Activated CD4-positive, alpha-beta T cell treated with anti-CD3 and anti-CD28 coated beads, Interleukin-2, amount 50 U/mL, for 16 hours (primary cell): ENCODE measurements at places on chromosomes 3 and 15.
A peak's percentile ranks its signal among the peaks of the same experiment; 100 is the strongest.

DNA sequence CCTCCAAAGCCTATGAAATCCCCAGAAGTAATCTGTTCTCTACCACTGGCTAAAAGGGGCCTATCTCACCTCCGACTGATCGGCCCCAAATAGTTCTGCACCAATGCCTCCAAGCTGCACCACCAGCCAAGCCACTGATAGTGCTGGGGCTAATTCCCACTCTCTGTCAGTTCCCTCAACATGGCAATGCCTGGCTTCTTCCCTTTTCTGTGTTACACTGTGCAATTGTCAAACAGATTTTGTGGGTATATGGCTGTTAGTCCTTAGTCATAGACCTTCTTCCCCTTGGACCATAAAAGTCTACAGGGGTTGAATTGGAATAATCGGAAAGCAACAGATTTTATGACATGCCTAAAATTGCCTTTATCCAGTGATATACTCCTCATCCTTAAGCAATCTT is 9.3 kb upstream of the UBE2E2 start:
- no peak for DNase-seq

DNA sequence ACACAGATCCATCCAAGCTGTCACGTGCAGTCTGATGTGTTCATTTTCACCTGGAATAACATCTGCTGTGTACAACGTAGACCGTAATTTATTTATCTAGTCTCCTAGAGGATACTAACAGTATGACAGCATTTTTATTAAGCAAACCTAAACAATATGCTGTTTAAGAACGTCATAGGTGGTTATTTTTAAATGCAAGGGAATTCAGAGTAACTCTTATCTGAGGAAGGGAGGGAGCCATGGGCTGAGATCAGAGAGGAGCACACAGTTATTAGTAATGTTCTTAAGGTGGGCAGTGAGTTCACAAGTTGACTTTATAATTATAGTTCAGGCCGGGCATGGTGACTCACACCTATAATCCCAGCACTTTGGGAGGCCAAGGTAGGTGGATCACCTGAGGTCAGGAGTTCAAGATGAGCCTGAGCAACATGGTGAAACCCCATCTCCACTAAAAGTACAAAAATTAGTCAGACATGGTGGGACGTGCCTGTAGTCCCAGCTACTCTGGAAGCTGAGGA is 193.6 kb downstream of the UACA start:
- no peak for DNase-seq

- peak; percentile 54 for DNase-seq
These were observed 67.6 kb upstream of the ARHGEF3 start for GRCh38 chr3:56869157-56869889.

- no peak for DNase-seq
These were observed 13.2 kb downstream of the NR1I2 start for GRCh38 chr3:119794971-119795612.

DNA sequence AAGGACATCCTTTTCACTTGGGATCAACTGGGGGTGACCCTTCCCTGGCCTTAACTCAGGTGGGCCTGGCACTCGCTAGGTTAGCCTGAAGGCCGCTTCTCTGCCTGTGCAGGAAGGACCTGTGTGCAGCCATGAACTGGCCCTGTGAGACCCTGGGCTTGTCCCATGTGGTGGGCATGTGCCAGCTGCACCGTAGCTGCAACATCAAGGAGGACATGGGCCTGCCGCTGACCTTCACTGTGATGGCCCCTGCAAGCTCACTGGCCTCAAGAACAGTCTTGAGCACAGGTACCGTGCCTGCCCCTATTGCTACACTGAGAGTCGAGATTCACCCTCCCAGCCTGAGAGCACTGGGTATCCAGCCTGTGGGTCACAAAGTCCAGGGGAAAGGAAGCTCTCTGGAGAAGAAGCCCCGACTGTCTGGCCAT is 43.0 kb downstream of the SAXO2 start:
- DNase-seq: no peak

GRCh38 chr3:17491601-17492000 is 250.8 kb downstream of the TBC1D5 start:
- DNase-seq: no peak

- DNase-seq: no peak
These were observed 12.4 kb downstream of the CD276 start for GRCh38 chr15:73696641-73697001.

DNA sequence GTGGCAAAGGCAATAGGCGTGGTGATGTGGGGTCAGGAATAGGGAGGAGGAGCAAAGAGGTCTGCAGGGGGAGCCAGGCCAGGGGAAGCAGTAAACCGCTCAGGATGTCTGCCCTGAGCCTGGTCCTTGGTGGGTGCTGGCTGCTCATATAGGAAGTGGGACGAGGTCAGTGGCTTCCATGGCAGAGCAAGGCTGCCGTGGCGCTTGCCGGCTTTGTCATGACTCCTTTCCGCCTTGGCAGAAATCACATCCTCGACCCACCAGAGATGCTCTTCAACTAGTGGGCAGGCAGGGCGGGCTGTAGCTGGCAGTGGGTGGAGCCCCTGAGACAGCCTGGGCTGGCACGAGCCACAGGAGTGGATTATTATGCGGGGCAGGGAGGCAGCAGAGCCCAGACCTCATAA is 13.1 kb upstream of the SKOR1 start:
- no peak for DNase-seq

DNA sequence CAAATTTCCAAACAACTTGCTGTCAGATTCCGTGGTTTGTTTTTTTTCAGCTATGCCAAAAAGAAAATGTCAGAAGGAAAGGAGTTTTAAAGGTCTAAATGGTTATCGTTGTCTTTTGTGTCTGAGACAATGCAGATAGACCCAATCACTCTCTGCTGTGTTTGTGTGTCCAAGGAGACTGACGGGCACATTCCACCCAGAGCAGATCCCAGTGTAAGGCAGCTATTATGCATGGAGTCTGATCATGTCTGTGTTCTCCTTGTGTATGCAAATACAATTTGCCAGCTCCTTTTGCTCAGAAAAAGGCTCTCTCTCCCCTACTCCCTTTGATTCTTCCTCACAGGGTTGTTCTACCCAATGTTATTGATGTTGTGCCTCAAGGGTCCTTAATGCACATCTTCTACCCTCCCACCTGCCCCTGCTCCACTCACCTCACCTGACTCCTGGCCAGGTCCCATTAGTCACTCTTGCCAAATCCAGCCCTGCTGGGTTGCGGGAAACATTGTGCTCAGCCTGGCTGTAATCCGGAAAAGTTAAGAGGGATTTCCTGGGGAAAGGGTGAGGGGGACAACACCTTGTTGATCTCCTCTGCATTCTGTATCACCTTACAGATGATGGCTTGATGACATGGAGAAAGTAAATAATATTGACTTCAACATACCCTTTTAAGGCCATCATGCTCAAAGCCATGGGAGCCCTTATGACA is 61.0 kb downstream of the OTOL1 start:
- no peak for DNase-seq

DNA sequence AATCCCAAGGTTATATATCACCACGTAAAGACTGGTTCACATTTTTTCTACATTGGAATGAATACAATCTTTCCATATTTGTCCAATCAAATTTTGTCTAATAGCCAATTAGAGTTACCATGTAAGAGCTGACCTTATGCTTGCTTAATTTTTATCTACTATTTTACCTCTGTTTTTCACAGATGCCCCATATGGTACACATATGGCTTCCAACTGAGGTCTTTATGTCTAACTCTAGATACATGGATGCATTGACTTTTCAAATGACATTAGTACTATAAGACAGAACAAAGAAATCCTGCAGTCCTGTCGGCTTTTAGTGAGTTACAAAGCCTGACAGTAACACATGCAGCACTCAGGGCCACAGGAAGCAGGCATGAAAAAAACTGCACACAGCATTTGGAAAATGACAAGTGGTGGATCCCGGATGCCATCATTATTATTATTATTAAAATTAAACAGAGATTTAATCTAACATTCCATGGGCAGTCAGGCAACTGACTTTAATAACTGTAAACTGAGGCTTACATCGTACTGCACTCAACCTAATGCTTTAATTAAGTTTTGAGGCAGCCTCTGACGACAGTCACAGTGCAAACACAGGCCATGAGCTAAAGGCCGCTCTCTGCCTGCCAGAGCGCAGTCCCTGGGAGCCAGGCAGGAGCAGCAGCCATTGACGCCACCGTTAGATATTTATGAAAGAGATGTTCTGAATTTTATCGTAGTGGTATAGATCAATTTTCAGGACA is 113.9 kb upstream of the TMCO5A start:
- no peak for DNase-seq

- no peak for DNase-seq
These were observed 9.4 kb downstream of the TMEM41A start for GRCh38 chr3:185489462-185489861.
